A549 (cell line): ENCODE measurements at places on chromosomes 4 and X.

- DNase-seq: no peak
These were observed 8.2 kb downstream of the PRRG3 start for GRCh38 chrX:151703487-151703886.

DNA sequence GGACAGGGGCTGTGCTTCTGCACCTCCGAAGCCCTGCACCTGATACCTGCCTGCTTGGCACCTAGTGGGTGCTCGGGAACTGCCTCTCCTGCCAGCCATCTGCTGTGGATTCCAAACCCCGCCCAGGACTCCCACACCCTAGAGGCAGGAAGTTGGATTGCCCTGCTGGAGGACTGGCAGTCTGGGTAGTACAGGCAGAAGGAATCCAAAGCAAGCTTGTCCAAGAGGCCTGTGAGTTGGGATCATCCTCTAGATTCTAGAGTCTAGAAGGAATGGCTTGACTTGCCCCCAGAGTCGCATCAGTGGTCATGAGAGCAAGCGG lies 64.6 kb upstream of the MTM1 start:
- DNase-seq: peak; percentile 10

DNA sequence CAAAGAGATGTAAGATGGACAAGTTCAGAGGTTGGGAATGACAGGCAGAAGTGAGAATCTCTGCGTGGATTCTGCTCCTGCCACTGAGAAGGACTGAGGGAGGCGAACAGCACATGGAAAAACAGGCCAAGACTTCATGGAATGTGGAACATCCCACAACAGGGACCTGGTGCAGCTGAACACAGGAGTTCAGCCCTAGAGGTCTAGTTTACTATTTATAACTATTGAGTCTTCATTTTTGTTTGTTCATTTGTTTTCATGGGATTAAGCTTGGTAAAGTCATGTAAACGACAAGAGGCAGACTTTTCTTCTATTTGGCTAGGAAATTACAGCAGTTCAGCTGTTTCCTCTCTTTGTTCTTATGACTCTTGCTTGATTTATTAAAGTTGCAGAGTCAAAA lies 234.5 kb downstream of the MAML3 start:
- no peak for DNase-seq

- no peak for DNase-seq
These were observed 68.5 kb downstream of the AFF1 start for GRCh38 chr4:87003266-87003665.

GRCh38 chrX:11446949-11447348 lies 153.7 kb downstream of the AMELX start:
- DNase-seq: no peak

GRCh38 chrX:46953137-46953527 lies 40.9 kb downstream of the JADE3 start:
- no peak for DNase-seq

GRCh38 chr4:141676087-141676670 lies 39.8 kb downstream of the IL15 start:
- no peak for DNase-seq

DNA sequence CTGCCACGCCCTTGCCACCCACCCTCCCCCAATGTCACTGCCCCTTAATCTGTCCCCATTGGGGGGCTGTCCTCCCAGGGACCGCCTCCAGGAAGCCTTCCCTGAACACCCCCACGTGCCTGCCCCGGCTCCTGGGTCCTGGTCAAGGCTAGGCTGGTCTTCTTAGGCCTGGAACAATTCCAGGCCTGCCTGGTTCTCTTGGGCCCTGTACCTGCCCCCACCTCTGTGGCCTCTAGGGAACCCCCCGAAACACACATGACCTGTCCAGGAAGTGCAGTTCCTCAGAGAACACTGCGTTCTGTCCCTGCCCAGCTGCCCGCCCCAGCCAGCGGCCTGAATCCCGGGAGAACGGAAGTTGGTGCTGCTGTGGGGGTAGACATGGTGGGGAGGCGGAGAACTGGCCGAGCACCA lies 5.1 kb downstream of the MXD4 start:
- no peak for DNase-seq

- DNase-seq: no peak
These were observed 36.2 kb upstream of the TASL start for GRCh38 chrX:30613721-30614120.

DNA sequence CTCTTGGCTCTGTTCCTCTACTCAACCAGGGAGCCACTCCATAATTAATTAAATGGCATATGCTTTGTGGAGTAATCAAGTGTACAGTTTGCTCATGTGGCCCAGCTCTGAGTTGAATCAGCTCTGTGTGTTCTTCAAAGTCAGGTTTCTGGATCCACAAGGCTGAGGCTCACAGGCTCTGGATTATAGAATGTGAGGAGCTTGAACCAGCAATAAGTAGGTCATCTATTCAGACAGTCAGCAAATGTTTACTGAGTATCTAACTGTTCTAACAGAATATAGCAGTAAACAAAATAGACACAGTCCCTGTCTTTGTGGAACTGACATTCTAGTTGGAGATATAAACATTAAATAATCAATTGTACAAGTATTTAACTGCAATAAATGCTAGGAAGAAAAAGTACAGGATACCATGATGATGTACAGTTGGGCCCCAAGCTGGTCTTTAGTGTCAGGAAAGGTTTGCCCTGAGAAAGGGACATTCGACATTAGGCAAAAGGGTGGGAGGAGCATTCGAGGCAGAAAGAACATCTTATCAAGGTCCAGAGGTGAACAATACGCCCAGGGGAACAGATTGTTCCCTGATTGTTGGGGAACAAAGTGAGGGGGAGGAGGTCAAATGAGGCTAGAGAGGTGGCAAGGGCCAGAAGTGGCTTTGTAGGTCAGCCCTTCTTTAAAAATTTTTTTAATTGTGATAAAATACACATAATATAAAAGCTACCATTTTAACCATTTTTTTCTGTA lies 20.5 kb upstream of the TSR2 start:
- DNase-seq: no peak

- DNase-seq: no peak
These were observed 529.6 kb upstream of the IGFBP7 start for GRCh38 chr4:57639561-57640382.

DNA sequence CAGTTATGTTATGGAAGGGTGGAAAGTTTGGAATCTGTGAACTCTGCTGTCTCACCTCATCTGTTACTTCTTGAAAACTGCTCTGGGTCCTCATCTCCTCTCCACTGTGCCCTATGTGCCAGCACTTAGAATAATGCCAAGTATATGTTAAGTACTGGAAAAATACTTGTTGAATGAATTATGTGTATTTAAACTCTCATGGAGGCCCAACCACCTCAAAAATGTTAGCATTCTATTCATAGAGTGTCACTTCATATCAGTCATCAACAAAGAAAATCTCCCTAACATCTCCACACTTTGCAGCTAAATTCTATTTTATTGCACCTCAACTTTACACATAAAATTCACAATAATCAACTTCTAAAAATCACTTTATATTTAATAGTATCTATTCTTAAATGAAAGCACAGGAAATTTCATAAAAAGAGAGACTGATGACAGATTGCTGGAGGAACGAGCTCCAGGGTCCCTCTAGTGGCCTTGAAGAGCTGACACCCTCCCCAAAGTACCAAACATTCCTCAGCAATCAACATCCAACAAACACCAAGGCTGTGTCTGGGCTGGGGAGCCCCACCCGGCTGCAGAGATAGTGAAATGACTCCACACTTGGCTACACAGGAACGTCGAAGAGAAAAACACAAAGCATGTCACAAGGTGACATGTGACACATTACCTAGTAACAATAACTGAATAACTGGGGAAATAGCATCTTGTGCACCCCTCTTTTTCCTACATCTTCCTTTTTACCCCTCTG lies 45.8 kb downstream of the SLC39A8 start:
- DNase-seq: peak; percentile 62
